Stimulated activated CD4-positive, alpha-beta T cell treated with anti-CD3 and anti-CD28 coated beads, TNF-alpha, amount 100 ng/mL, for 1 hour (primary cell): ENCODE measurements at places on chromosomes 5 and 9.

DNA sequence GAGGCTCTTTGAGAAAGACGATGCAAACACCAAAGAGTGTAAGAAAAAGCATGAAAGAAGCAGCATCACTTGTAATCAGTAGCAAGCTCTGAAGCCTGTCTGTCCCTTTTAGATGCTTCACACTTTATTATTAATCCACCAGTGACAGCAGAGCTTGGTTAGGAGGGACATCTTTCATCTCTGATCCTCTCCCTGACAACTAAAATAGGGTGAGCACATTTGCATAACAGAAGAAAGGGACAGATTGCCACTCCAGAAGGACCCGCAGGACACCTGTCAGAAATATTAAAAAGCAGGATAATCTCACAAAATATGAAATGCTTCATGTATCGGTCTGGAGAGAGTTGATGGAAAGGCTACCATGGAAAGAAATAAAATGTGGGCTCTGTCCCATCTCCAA lies 71.4 kb upstream of the MAP1B start:
- no peak for DNase-seq

DNA sequence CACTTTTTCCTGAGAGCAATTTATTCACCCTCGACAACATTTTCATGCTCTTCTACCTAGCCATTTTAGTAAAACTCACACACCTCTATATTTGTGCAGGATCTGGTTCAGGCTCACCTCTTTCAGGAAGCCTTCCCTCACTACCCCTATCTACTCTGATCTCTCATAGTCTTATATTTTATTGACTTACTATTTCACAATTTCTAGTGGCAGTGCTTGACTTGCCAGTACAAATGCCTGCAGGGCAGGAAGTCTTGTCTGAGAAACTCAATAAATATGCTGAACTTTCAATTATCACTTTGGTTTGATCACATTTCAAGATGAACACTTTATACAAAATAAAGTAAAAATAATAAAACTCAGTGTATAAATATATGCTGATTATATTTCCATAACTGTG lies 226.8 kb downstream of the CETN3 start:
- no peak for DNase-seq

DNA sequence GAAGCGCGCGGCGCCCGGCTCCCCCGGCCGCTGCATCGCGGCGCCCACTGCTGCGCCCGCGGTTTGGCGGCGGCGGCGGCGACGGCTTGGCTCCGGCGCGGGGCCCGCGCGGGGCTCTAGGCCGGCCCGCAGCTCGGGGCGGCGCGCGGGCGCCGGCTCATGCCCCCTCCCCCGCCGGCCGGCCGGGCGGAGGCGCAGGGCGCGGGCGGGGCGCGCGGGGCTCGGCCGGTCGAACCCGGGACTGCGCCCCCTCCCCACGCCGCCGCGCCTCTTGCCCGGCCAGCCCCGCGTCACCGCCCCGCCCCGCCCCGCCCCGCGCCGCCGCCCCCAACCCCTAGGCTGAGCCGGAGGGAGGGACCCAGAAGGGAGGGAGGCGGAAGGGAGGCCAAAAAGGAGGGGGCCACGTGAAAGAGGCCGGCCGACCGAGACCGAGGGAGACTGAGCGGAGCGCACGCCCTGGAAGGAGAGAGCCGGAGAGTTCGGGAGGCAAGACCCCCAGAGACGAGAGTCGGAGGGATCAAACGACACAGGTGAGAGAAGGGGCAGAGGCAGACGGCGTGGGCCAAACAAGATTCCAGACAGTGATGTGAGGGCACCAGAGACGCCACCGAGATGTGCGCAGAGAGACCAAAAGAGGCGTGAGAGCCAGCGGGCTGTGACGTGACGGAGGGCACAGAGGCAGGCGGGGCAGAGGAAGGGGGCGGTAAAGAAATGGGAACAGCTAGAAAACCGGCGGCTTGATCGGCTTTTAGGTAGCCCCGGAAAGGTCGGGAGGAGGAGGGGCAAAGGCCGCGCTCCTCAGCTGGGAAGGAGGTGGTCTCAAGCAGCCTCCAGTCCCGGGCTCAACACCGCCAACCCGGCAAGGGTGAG lies at the start of gene BARX1:
TSS of gene BARX1 (minus strand) at position 245 of the 870 bp plus-strand sequence. CDS start at position 36, 209 bp downstream.
- DNase-seq, result no peak

DNA sequence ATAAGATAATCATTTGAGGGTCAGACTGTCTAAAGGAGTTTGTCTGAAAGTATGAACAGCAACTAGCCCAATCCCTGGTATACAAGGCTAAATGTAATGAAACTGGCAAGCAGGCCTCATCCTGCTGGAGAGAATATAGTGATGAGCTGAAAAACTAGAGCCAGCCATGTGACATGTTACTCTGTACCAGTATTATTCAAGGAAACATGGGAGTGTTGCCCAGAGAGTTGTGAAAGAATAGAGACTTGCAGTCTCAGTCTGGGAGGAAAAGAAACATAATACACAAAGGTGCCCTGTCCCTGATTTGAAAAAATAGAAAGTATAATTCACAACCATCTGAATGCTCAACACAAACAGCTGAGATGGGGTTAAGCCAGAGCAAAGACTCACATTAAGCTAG lies 37.9 kb upstream of the HTR1A start:
- no peak for DNase-seq

GRCh38 chr5:27855491-27855890 lies 817.1 kb upstream of the CDH9 start:
- DNase-seq, result no peak

DNA sequence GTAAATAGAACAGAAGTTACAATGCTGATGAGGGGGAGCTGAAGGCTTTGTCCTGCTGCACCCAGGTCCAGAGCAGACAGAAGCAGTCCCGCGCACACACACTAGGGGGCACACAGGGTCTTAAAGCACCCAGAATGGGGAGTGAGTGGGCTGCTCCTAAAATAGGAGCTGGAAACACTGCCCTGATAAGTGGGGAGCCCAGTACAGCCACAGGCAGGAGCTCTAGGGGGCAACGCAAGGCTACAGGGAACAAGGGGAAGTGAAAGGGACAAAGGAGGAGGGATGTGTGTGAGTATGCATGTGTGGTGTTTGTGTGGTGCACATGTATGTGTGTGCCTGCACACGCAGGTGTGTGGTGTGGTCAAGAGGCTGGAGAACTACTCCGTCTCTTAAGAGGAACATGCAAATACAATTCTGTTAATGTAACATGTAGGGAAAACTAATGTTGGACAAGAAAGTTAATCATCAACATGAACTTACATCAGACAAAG lies 191.5 kb downstream of the ROR2 start:
- DNase-seq, result no peak

GRCh38 chr9:78021697-78022096 lies 9.9 kb downstream of the GNAQ start:
- no peak for DNase-seq

DNA sequence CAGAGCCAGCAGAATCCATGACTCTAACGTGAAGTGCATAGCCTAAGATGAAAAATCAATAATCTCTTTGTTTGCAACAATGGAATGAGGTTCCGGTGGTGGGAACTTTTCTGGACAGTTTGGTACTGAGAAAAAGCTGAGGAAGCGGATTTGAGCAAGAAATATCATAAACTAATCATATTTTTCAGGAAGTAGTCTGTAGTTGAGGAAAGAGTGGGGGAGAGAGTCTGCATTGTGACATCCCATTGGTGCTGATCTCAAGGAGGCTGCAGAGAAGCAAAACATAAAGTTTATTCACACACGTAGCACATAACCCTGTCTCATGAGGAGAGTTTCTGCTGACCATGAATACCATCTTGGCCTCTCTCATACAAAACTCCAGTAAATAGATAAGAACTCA lies 15.8 kb upstream of the FCHO2 start:
- DNase-seq, result no peak

DNA sequence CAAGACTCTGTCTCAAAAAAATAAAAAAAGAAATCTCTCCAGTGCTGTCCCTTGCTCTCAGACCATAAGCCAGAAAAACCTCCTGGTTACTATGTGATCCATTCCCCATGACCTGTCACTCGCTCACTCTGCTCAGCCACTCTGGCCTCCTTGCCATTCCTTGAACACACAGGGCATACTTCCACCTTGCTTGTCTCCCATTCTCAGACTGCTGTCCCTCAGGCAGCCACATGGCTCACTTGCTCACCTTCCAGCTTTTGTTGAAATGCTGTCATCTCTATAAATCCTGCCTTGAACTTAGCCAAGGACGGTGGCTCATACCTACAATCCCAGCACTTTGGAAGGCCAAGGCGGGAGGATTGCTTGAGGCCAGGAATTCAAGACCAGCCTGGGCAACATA lies 82.9 kb downstream of the UGCG start:
- DNase-seq, result no peak

- no peak for DNase-seq
Measured at GRCh38 chr9:129685220-129685932, 19.9 kb downstream of the PRRX2 start.

GRCh38 chr9:95516734-95517558 lies at the start of gene PTCH1:
Gene PTCH1 (minus strand): TSS chr9:95516971.
- no peak for DNase-seq
